Stimulated activated naive CD8-positive, alpha-beta T cell treated with anti-CD3 and anti-CD28 coated beads, Interleukin-15, Interleukin-2, amounts not matched to agents 100 U/mL and 50 U/mL, for 24 hours (primary cell): ENCODE measurements at places on chromosomes 1 and 21.

- DNase-seq: no peak
These were observed 49.7 kb downstream of the PBX1 start for GRCh38 chr1:164608651-164609057.

- DNase-seq: no peak
These were observed 58.4 kb downstream of the OVGP1 start for GRCh38 chr1:111369177-111369576.

GRCh38 chr1:230215529-230215928, 148.5 kb downstream of the GALNT2 start:
- no peak for DNase-seq

- no peak for DNase-seq
These were observed 17.2 kb downstream of the GNG12 start for GRCh38 chr1:67816095-67816475.

DNA sequence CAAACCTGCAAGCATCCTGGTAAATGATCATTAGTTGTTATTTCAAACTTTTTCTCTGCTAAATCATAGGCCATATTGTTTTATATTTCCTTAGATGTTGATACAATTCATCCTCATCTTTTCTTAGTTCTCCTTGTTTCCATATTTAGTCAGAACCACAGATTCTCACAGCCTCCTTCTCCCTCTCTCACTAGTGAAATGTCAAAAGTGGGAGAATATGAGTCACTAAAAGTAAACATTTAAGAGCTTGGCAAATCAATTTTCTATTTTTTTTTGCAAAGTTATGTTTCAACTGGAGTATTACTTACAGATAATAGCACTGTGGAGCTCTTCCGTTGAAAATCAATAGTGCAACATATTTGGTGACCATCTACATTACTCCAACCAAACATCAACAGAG, 308.8 kb downstream of the COL11A1 start:
- DNase-seq: no peak

DNA sequence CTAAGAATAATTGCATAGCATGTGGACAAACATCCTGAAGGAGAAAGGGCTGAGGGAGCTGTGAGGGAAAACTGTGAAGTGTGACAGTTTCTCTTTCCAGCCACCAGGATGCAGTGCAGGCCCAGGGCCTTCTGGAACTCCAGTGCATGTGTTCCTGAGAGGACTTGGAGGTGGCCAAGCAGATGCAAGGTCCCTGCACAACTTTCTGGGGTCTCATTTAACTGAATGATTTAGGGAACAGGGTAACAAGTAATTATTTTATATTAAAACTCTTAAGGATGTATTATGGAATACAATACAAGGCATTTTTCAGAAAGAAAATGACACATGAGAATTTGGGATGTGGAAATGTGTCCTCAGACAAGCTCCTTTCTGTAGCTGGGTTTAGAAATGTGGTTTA, 61.2 kb upstream of the MCOLN3 start:
- DNase-seq: peak; percentile 28

- no peak for DNase-seq
These were observed 221.3 kb downstream of the PLPP3 start for GRCh38 chr1:56357927-56358690.

GRCh38 chr1:192631749-192632148, 4.2 kb upstream of the RGS13 start:
- no peak for DNase-seq

GRCh38 chr1:101298663-101299062, 61.8 kb downstream of the S1PR1 start:
- no peak for DNase-seq

- peak; percentile 47 for DNase-seq
These were observed 49.3 kb downstream of the CD34 start for GRCh38 chr1:207861442-207862177.

GRCh38 chr21:44836666-44837471, 19.0 kb upstream of the SUMO3 start:
- no peak for DNase-seq

GRCh38 chr1:111499026-111499785, 4.2 kb downstream of the ADORA3 start:
- DNase-seq: no peak

- no peak for DNase-seq
These were observed 42.9 kb downstream of the CAPZB start for GRCh38 chr1:19442154-19443096.

DNA sequence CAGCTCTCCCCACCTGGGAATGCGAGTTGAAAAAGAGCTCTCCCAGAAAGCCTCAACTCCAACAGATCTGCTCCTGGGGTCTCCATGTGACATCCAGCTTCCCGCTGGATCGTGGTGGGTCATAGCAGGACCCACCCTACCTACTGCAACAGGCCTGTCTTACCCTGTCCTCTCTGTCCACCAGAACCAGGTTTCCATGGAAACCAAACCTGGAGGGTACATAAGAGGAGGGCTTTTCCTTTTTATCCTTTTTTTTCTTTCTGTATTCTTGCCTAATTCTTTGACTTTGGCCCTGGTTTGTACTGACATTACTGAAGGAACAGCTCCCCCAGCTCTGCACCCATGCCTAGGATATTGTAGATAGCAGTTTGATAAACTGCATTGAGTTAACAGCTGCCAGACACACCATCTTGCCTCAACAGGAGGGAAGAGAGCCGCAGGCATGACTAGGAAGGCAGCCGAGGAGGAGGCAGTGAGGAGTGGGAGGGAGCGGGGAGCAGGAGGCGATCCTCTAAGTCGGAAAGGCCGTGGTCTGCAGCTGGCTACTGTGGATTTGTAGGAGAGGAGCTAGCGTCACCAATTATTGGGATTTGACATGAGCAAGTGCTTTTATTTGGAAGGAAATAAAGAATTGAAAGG, 9.7 kb upstream of the FMOD start:
- DNase-seq: no peak

GRCh38 chr1:245880754-245881403, 626.2 kb downstream of the SMYD3 start:
- no peak for DNase-seq

DNA sequence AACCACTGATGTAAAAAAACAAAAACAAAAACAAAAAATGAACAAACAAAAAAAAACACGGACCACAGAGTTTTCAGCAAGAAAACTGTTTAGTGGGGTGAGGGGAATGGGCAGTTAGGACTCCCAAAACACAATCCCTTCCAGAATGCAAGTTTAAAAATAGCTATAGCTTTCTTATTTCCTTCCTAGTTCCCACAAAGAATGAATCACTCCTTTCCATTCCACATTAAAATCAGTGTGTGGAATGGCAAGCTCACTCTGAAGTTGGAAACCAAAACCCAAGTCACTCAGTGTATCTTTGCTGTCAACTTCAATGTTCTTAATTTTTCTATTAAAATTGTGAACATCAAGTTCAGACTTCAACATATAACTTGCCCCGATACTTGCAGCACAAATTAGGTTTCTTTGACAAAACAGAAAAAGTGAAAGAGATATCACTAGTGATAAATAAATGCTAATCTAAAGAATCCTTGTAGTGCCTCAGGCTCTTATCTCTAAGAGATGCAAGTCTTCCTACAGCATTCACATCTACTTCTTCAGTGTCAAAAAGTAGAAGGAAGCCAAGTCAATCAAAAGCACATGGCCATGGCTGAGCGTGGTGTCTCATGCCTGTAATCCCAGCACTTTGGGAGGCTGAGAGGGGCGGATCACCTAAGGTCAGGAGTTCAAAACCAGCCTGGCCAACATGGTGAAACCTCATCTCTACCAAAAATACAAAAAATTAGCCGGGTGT, 45.5 kb downstream of the TOR3A start:
- DNase-seq: no peak

GRCh38 chr1:69077633-69078032, 490.1 kb upstream of the LRRC7 start:
- no peak for DNase-seq

GRCh38 chr21:15264084-15264665, 199.4 kb upstream of the NRIP1 start:
- no peak for DNase-seq

- DNase-seq: no peak
These were observed 105.4 kb upstream of the F3 start for GRCh38 chr1:94646786-94647555.
